ENCODE measurements at places on chromosomes 7 and 10.

- no peak for DNase-seq
Measured at GRCh38 chr7:55366461-55367070, 1.4 kb downstream of the LANCL2 start.

DNA sequence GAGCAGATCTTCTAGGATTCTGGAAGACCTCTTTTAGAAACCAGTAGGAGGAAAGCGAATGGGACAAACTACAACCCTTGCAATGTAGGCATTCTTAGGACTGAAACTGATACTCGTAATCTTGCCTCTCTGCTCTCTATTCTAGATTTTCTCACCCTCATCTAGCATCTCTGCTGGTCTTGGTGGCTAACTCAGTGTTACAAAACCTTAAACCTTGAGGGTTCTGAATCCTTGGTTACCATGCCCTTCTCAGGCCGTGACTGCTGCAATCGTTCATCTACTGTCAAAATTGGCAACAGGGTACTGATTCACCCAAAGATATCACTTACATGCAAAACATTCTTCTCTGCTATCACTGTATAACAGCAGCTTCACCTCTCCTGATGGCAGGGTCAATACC lies 55.2 kb downstream of the SAMD9 start:
- no peak for DNase-seq

DNA sequence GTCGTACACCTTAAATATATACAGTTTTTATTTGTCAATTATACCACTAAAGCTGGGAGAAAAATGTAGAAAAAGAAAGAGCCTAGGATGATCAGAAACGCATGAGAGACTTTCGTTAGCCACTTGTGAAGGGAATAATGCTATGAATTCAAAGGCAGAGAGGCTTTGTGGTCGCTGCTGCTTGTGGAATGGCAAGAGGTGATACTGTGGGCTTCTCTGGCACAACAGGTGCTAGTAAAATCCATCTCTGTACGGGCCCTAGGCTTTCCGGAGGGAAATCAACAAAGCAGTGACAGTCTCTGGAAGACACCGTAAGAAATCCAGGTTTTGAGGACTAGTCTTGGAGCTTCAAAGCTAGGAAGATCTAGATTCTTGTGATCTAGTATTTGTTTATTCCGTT lies 52.6 kb downstream of the LRRC72 start:
- DNase-seq: no peak

GRCh38 chr7:50312250-50313162 lies 8.0 kb downstream of the IKZF1 start:
- DNase-seq: no peak

- DNase-seq: no peak
Measured at GRCh38 chr10:76353237-76353851, 921.9 kb downstream of the LRMDA start.

DNA sequence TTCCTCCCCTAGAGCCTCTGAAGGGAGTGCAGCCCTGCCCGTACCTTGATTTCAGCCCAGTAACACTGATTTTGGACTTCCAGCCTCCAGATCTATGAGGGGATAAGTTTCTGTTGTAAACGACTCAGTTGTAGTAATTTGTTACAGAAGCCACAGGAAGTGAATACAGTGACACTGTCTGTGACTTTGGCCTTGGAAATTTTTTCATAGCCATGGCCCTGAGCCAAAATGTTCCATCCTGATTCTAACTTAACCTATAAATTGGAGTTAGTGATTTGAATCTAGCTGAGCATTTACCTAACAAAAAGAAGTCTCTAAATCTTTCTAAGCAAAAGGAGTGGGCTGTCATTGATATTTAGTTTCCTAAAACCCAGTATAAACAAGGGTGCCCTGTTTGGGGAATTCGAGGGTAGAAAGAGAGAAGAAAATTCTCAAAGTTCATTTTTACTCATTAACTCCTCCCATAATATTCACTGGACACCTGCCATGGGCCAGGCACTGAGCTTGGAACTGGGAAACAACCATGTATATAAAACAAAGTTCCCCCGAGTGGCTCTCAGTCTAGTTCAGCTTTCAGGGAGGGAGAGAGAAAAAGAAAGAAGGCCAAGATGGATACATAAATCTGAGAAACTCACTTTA lies 162.3 kb downstream of the SKIDA1 start:
- DNase-seq: no peak

GRCh38 chr10:79007421-79008319 lies 61.1 kb upstream of the ZMIZ1 start:
- DNase-seq: no peak

GRCh38 chr10:31808258-31809218 lies 120.1 kb downstream of the ARHGAP12 start:
- DNase-seq: no peak

- DNase-seq: no peak
Measured at GRCh38 chr7:64849250-64849923, 53.7 kb upstream of the ZNF273 start.

DNA sequence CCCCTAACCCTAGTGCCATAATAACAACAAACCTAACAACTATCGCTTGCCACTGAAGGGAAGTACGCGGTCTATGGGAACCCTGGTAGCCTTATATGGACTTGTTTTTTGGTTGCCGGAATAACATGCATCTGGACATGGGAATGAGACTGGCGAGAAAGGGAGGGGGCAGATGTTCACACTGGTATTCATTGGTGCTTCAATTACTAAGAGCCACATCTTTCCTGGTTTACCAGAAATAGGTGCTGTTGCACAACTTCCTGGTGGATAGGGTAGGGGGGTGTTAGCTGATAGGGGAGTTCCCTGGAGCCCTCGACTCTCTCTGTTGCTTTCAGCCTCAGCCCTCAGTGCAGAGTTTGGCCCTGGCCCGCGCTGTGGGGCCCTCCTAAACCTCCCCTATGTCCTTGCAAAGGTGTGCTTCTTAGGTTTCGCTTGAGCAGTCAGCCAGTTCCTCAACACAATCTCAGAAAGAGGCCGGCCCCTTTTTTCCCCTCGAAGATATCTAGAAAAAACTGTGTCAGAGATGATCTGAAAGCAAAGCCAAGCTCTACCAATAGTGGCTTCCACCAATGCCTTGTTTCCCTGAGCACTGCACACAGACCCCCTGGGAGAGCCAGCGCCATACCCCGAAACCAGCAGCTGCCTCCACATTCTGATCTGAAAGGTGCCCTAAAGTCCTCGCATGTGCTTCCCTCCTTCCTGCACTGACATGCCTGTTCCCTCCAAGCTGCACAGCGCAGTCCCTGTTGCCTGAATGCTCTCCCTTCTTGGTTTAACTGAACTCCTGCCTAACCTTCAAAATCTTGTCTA lies 13.5 kb downstream of the TBXAS1 start:
- DNase-seq: no peak
